Stimulated activated CD4-positive, alpha-beta T cell treated with anti-CD3 and anti-CD28 coated beads, Interleukin-15, amount 100 ng/mL, for 1 hour (primary cell): ENCODE measurements at places on chromosomes 2 and 18.

GRCh38 chr18:66317243-66318090, 286.4 kb downstream of the CDH19 start:
- DNase-seq, result no peak

DNA sequence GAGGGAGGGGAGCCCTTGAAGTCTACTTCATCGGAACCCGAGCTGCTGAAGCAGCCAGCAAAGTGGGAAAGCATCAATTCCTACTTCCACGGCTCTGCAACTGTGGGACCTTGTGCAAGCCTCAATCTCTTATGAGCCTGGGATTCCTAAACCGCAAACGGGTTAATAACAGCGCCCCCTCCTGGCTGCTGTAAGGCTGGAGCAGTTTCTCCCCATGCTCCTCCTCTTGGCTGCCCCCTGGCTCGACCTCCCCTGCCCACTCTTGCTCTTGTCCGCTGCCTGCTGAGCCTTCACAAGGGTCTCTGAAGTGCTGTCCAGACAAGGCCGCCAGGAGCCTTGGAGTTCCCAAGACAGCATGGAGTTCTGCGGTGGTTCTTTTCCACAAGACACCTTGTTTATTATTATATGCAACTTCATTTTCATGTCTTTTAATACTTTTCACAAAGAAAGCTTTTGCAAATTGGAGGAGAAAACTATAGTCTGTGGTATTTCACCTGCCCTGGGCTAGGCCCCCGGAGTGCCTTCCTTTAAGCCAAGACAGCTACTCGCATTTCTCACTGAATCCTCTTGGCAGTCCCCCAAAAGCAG, 157.2 kb downstream of the DDX1 start:
- no peak for DNase-seq

DNA sequence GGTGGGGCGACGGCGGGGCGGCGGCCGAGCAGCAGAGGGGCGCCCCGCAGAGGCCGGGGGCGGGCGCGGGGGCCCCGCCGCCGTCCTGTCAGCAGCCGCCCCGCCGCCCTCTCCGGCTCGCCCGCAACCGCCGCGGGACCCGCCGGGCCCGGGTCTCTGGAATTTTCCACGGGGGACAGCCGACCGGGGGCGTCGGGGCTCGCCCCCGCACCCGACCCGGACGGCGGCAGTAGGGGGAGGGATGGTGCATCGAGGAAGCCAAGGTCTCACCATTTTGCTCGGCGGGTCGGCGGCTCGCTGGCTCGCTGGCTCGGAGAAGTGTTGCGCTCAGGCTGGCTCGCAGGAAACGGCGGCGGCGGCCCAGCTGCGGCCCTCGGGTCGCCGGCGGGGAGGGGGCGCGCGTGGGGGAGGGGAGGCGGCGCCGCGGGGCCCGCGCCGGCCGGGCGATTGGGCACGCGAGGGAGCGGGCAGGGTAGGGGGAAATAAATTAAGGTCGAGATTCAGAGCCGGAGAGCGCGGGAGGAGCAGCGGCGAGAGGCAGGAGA, 405 bp downstream of the PPP3R1 start:
- DNase-seq, result peak; percentile 13

GRCh38 chr2:150589681-150590080, 102.2 kb upstream of the RND3 start:
- no peak for DNase-seq

DNA sequence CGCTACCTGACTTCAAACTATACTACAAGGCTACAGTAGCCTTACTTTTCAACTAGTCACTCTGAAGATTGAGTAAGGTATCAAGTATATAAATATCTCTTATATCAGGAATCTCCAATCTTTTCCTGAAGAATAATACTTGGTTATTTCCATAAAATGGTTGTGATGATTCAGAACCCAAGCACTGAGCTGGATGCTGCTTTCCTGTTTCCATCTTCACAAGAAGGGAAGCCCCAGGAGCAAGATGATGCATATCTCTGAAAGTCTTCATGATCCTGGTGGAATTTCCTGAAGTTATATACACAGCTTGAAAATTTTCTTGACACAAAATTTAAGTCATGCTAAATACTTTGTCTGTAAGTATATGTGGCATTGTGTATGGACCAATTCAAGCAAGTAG, 243.9 kb upstream of the TANK start:
- no peak for DNase-seq

- DNase-seq, result no peak
Measured at GRCh38 chr18:46257366-46257765, 153.2 kb downstream of the HAUS1 start.

- no peak for DNase-seq
Measured at GRCh38 chr2:226312155-226312554, 487.5 kb downstream of the IRS1 start.

DNA sequence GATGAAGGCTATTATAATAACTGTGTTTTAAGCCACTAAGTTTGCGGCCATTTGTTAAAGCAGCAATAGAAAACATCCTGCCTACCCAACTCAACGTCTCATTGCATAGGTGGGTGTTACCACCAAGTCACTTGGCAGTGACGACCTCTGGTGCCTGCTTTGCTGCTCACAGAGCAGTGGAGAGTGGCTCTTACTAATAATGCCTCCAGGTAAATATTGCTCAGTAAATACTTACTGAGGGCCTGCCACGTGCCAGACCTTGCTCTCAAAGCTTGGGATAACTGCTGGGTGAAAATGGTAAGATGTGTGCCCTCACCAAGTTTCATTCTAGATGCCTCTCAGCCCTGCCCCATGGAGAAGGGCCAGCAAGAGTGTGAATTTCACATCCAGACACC, 27.7 kb downstream of the ITGA6 start:
- no peak for DNase-seq

- peak; percentile 14 for DNase-seq
Measured at GRCh38 chr2:43676322-43677050, at the start of gene C1GALT1C1L. Gene C1GALT1C1L, minus strand, starts transcription at chr2:43676429. Its CDS starts 107 bp downstream, at chr2:43676322.

GRCh38 chr2:172246649-172247048, 143.9 kb upstream of the DLX2 start:
- DNase-seq, result no peak

DNA sequence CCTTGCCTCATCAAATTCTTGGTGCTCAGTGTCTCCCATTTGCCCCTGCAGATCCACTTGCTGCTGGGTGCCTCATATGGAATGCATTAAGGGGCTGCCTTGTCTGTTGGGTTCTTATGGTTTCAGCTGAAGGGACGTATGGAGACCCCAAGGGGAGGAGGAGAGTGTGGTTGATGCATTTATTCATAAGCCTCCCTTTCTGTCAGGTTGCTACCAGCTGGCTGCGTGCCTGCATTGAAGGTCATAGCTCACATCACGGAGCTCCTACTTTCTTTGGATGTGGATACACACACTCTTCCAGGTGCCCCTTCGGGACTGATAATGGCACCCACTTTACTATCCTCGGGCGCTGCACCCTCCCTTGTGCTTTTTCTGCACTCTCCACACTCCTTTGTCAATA, 377.9 kb downstream of the SLC4A3 start:
- DNase-seq, result no peak

- no peak for DNase-seq
Measured at GRCh38 chr18:79934311-79935097, 16.9 kb downstream of the SLC66A2 start.

- no peak for DNase-seq
Measured at GRCh38 chr18:1779587-1779986, 791.7 kb downstream of the METTL4 start.

GRCh38 chr2:181124497-181124896, 144.1 kb downstream of the UBE2E3 start:
- DNase-seq, result no peak

DNA sequence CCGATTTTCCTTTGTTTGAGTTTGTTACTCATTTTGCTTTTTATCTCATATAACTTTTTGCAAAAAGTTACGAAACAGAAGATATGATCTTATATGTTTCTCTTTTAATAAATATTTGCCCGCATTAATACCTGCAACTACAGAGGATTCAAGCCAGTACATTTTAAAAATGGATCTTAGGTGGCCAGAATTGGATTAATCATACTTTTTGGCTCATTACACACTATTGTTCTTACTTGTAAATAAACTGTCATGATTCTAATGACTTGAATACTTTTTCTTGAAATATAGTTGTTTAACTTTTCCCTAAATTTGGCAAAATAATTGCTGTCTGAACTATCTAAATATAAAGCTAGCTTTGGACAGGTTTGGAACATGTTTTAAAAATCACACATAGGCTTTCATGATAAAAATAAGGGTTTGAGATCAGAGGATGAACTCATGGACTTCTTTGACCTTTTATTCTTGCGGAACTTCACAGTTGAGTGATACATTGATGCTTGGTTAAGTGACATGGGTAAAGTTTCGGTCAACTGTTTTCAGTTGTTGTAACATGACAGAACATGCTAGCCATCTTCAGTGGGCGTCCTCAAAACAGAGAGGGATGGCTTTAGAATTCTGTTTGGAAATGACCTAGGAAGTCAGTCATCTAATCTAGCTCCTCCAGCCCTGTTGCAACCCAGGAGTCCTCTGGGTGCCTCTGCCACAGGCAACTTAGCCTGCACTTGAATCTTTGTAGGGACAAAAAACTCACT, 44.5 kb downstream of the LTBP1 start:
- DNase-seq, result no peak

- peak; percentile 8 for DNase-seq
Measured at GRCh38 chr2:100104718-100105677, 37.4 kb downstream of the AFF3 start.

- no peak for DNase-seq
Measured at GRCh38 chr2:201420442-201421113, 30.7 kb downstream of the TRAK2 start.

- DNase-seq, result no peak
Measured at GRCh38 chr2:236824836-236825235, 255.2 kb downstream of the ACKR3 start.

GRCh38 chr18:10099539-10100140, 185.8 kb downstream of the VAPA start:
- DNase-seq, result no peak

GRCh38 chr2:102797486-102797885, 35.7 kb downstream of the TMEM182 start:
- DNase-seq, result no peak

- DNase-seq, result no peak
Measured at GRCh38 chr2:239893236-239893515, 132.0 kb downstream of the NDUFA10 start.

- no peak for DNase-seq
Measured at GRCh38 chr2:1613731-1614354, 130.5 kb downstream of the PXDN start.

DNA sequence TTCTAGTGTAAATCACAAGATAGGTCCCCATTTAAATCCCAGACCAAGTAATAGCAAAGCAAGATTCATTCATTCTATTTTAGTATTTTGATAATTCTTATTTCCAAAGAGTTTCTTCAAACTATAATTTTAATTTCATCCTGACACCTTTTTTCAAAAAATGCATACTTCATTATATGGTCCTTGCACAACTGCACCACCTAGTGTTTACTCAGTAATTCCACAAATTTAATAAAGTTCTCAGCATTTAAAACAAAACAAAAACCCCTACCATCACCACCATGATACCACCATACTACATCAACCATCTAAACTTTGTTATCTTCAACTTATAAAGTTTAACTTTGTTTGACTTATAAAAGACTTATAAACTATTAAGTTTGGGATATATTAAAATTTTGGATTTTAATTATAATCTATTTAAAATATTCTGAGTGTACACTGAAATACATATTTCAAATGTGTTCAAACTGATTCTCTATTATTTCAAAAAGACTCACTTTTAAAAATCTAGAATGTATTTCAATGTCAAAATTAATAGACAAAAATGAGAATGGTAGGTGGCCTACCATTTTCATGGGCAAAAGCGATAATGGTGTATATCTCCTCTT, 44.2 kb downstream of the WDPCP start:
- DNase-seq, result no peak

DNA sequence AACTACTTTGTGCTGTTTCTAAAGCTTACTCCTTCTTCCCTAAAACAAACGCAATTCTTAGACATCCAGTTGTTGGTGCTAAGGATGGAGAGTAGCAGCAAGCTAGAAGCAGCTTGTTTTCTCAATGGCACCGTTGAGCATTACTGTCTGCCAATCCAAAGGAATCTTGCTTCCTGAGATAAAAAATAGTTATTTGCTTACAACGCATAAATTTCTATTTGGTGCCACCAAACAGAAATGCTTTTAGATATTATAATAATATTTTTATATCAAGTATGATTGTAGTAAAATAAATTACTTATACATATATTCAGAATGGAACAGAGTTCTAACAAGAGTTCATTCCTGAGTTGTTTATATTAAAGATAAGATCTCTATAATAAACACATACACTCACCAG, 434.7 kb downstream of the CPS1 start:
- no peak for DNase-seq

DNA sequence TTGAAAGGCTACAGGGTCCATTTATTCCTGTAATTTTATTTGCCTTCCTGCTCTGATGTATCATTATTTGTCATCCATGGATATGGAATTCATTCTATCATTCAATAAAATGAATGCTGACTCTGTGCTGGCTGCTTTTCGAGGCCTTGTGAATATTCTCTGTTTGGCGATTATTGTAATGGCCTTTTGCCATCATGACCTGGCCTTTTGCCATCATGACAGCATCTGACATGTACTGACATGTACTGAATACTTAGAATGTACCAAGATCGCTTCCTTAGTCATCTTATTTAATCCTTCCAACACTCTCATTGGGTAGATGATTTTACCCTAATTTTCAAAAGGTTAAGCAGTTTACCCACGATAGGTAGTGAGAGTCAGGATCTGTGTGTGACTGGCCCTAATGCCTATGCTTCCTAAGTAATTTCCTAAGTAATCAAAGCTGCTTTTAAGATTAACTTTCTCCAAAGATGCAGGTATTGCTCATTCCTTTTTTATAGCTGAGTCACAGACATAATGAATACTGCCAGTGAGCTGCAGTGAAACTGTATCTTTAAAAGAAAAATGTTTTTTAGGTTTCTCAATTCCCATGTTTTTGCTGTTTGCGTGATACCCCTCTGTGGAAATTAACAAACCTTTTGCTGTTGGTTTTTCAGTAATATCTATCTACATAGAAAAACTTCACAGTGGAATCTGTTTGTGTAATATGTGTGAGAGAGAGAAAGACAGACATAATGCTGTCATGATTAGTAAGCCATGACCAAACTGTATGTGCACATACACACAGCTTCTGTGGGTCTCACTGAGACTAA, 127.8 kb downstream of the CERS6 start:
- DNase-seq, result no peak

DNA sequence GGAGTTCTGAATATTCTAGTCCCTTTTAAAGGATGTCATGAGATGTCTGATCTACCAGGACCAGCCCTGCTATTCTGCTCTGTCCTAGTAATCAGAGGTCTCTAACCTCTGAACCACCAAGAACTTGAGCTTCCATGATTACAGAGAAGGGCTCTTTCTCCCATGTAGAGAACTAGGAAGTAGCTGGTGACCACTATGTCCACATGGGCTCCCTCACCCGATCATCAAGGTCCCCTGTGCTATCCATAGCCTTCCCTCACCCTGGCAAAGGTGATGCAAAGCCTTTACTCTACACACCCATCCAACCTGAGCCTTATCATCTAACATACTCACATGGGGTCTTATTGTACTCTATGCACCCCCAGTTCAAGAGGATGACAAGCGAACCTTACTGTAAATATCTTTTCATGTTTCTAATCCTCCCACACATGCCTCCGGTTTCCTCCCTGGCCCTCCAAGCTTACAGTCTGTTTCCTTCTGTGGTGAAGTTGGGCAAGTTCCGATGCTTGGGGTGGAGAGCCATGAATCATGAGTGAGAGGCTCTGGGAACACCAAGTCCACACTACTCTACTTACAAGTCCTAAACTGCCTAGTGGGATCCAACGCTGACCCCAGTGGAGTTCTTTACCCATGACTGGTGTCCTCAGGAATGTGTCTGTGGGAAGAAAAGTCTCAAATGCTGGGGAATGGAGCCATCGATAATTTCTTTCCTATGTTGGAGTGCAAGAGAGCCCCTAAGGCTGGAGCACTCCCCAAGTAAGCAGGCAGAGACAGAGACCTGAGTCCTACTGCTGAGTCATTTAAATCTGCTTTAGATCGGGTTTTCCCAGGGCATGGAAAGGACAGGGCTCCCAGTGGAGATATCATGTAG, 73.3 kb upstream of the KLF7 start:
- DNase-seq, result no peak
